NCI-H1092 treated with DMSO at 0.1 percent for 48 hours (cell line): ENCODE measurements at places on chromosomes 5 and 9.

DNA sequence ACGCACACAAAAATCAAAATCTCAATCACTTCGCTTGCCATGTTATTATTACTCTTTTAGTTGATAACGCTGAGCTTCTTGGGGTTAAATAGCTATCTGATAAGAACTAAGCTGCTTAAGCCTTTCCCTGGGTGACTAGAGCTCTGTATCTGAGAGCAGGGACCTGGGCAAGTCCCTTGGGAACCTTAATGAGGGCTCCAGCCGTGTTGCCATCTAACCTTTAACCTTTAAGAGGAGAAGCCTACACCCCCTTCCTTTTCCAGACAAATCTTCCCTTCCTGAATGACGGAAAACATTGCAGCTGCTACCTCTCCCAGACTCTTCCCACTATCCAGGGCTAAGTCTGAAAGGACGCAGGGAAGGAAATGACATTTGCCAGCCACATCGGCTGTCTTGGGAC, 216.5 kb upstream of the RAI14 start:
- DNase-seq, result no peak

DNA sequence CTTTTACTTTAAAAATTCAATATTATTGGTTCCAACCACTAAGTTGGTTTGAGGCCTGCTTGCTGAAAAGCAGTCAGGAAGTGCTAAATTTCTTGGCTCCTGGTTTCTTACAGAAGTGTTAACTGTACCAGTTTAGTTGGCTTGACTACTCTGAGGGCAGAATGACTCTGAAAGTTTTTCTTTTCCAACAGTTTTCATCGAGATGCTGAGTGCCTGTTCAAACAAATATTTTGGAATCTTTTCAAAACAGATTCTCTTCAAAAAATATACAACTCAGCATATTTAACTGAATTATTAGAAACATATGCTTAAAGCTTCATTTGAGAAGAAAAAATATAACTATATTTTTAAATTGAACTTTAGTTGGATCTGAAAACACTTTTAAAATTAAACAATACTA, 37.0 kb downstream of the SLC38A9 start:
- DNase-seq, result no peak

DNA sequence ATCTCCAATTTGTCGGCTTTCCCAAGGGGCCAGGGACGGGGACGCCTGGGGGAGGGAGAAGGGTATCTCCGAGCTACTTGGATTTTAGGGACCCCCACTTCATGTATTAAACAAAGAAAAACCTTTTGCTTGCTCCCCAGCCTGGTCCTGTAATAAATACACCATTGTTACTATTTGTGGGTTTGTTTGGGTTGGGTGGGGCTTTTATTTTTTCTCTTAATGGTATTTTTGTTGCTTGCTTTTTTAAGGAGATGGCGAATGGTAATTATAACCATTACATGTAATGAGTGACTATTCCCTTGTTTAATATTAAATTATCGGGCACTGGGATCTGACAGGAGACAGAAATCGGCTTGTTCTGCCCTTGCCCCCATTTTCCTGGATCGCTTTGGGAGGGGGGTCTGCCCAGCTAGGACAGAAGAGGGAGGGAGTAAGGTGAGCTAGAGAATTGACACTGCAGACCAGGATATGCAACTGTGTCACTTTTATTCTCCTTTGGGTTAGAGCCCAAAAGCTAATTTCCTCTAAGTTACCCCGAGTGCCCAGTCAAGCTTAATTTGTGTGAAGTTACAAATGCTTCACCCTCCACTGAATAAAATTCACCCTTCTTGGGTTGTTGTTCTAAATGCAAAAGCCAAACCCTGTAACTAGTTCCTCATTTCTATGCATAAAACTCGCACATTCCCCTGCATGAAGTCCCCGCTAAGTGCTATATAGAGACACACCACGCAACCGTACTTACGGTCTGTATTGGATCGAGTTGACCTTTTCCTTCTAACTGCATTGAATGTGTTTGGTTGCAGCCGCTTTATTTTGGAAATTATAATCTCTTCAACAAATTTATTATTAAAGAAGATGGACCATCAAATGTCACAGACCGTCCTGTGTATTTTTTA, 1.6 kb upstream of the ZNF608 start:
- peak; percentile 73 for DNase-seq

DNA sequence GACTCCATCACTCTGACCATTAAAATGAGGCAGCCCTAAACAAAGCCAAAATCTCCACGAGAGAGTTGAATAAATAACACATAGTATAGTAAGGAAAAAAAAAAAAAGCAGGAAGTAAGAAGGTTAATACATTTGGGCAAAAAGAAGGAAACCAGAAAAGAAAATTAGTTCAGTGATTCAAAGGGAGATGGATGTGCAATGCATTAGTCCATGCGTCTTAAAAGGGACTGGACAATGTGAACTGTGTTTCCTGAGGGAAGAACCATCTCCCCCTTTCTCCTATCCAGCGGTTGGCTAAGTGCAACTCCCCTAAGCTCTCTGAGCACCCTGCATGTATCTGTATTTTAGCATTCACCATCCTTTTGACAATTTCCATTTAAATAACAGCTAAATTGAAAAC, 1.4 kb downstream of the ANKRA2 start:
- DNase-seq, result no peak

GRCh38 chr9:32344551-32345182, 39.8 kb upstream of the ACO1 start:
- no peak for DNase-seq

- no peak for DNase-seq
Observed at GRCh38 chr5:156560002-156560401, 233.0 kb downstream of the SGCD start.

GRCh38 chr9:95078939-95079338, 238.6 kb downstream of the FANCC start:
- no peak for DNase-seq

- peak; percentile 32 for DNase-seq
Observed at GRCh38 chr5:33439905-33440481, 772 bp upstream of the TARS1 start.

GRCh38 chr5:150130493-150130922, 25.1 kb downstream of the PDGFRB start:
- DNase-seq, result no peak

- DNase-seq, result no peak
Observed at GRCh38 chr5:96957254-96958049, 21.6 kb downstream of the LNPEP start.

DNA sequence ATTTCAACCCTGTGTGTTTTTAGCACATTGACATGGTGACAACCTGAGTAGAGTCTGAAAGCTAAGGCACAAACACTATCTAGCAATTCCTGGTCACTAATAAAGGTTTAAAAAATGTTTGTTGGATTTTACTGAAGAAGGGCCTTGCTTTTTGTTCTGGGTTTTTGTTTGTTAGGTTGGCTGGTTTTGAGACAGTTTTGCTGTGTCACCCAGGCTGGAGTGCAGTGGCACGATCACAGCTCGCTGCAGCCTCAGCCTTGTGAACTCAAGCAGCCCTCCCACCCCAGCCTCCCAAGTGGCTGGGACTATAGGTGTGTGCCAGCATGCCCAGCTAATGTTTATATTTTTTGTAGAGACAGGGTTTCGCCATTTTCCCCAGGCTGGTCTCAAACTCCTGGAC, 39.0 kb downstream of the PRKACG start:
- no peak for DNase-seq

- no peak for DNase-seq
Observed at GRCh38 chr5:97528941-97529340, 345.9 kb upstream of the RIOK2 start.

GRCh38 chr9:14107977-14108376, 206.0 kb downstream of the NFIB start:
- DNase-seq, result no peak

GRCh38 chr9:113151696-113152630, 1.2 kb downstream of the SLC31A2 start:
- DNase-seq, result no peak

- no peak for DNase-seq
Observed at GRCh38 chr9:111945216-111945615, 48.6 kb downstream of the UGCG start.

GRCh38 chr5:15904899-15905830, 274.4 kb downstream of the MARCHF11 start:
- no peak for DNase-seq

GRCh38 chr9:94553029-94553938, 1.6 kb upstream of the PCAT7 start:
- DNase-seq, result no peak

GRCh38 chr5:43034591-43034968, 5.5 kb downstream of the ANXA2R start:
- no peak for DNase-seq

GRCh38 chr9:133705576-133705975, 32.6 kb downstream of the SARDH start:
- no peak for DNase-seq

GRCh38 chr5:138918686-138919085, 43.6 kb upstream of the LRRTM2 start:
- DNase-seq, result no peak

GRCh38 chr5:15384176-15384575, 115.8 kb upstream of the FBXL7 start:
- DNase-seq, result no peak

GRCh38 chr5:146336197-146336596, 2.4 kb upstream of the POU4F3 start:
- DNase-seq, result no peak

DNA sequence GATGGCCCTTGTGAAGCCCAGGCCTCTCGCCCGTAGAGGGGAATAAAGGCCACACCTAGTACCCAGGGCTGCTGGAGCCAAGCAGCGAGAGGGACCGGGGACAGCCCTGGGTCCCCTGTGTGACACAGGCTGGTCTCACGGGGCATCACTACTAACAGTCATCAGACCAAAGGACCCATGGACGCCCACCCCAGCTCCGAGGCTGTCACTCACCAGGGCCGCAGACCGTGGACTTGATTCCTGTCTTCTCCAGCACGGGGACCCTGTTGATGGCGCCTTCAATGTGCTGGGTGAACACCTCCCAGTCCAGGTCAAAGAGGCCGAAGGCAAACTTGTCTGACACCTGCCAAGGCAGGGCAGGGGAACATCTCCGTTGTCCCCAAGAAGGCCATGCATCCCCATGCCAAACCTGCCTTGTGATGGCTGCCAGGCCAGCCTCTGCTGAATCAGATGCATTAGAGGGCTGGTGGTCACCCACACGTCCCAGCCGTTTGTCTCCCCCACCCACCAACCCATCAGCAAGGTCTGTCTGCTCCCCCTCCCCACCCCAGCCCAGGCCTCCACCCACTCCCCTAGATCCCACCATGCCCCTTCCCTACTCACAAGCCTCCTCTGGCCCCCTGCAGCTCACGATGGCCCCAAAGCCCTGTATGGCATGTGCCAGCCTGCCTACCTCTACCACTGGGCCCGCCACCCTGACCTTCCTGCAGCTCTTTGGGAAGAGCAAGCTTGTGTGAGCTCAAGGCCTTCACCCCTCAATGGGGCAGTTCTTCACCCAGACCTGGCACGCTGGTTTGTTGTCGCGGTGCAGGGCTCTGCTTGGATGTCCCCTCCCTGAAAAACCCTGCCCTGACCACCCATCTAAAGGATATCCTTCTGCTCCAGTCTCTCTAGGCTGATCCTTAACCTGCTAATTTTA, 20.8 kb downstream of the SARDH start:
- DNase-seq, result no peak

DNA sequence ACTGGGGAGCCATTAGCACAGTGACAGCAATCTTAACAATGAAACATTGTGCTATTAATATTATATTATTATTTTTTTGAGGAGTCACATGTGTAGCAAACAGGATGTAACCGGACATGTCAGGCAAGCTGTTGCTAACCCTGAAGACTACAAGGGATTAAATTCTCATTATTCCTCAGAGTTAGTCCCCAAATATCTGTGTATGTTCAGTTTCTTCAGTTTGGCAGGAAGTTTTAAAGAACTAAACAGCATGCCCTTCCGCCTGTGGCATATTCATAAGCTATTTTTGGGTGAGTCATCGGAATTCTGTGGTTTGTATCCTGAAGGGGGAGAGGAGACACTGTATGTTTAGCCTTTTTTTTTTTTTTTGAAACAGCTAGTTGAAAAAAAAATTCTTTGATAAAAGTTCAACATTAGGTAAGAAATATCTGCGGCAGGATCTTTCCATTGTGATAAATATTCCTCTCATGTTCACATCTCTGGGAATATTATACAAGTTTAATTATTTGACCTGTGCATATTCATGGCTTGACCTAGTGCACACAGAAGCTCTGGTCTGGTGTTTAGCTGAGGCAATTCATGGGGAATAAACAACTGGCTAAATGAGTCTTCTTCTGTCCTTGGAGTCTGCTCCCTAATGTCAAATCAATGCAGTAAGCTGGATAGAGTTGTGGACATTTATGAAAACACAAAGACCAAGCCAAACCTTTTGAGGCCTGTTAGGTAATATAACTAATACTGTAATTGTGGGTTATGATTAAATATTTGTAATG, 202.7 kb upstream of the CDKN2B start:
- no peak for DNase-seq

DNA sequence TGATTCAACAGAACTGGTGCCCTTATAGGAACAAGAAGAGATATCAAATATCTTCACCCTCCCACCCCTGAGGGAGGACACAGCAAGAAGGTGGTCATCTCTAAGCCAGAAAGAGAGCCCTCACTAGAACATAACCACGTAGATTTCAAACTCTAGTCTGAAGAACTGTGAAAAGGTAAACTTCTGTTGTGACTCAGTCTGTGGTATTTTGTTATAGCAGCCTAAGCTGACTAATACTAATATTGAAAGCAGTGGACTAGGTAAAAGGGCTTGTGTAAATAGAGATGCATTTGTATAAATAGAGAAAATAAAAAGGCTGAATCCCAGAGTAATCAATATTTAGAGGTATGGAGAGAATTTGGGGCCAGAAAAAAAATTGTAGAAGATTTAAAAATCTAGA, 157.6 kb upstream of the CCNH start:
- DNase-seq, result no peak

- DNase-seq, result no peak
Observed at GRCh38 chr9:127885508-127886281, 8.2 kb upstream of the AK1 start.

DNA sequence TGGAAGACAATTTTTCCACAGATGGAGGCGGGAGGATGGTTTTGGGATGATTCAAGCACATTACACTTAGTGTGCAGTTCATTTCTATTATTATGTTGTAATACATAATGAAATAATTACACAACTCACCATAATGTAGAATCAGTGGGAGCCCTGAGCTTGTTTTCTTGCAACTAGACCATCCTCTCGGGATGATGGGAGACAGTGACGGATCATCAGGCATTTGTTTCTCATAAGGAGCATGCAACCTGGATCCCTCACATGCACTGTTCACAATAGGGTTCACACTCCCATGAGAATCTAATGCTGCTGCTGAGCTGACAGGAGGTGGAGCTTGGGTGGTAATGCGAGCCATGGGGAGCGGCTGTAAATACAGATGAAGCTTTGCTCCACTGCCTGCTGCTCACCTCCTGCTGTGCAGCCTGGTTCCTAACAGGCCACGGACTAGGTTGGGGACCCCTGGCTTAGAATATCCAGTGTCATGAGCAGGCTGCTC, 1.6 kb downstream of the STKLD1 start:
- DNase-seq, result no peak

- DNase-seq, result peak; percentile 50
Observed at GRCh38 chr5:50667653-50668595, 1.5 kb downstream of the PARP8 start.
